ENCODE measurements at places on chromosomes 1 and 21.

- no peak for DNase-seq
Observed at GRCh38 chr1:22874785-22875184, 97.9 kb downstream of the LACTBL1 start.

- no peak for DNase-seq
Observed at GRCh38 chr1:148372731-148373130, 110.4 kb downstream of the PPIAL4G start.

- peak; percentile 15 for DNase-seq
Observed at GRCh38 chr1:22878626-22879025, 94.0 kb downstream of the LACTBL1 start.

DNA sequence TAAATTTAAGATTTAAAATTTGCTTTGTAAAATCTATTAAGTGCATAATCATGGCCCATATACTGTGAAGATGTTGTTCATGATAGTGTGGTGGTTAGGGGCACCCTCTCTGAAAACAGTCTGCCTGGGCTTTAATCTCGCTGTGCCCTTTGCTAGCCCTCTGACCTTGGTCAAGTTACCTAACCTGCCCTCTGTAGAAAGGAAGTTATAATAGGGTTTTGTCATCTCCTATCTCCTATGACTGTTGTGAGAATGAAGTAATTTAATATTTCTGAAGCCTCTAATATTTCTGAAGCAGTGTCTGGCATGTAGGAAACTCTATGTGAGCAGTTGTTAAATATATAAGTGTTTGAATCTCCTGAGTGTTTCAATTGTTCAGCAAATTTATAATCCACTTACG lies 116.6 kb upstream of the IVNS1ABP start:
- DNase-seq: no peak

GRCh38 chr1:42319128-42319851 lies 15.7 kb downstream of the FOXJ3 start:
- DNase-seq: no peak

GRCh38 chr21:35421221-35421620 lies 372.1 kb upstream of the RUNX1 start:
- DNase-seq: no peak

GRCh38 chr1:224219011-224219611 lies 36.1 kb downstream of the DEGS1 start:
- no peak for DNase-seq

DNA sequence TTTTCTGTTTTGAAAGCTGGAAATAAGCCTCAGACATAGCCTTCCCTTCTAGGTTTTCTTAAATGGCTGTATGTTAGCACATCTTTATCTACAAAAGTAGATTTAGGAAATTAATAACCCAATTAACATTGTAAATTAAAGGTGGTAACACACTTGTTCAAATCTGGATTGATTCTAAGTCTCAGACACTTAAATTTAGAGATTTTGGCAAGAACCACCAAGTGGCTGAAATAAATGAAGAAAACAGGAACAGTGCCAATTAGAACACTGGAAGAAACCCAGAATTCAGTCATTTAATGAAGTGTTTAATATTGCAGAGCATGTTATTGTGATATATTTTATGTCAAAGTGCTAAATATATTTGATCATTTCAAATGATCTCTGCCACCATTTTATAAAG lies 628.2 kb downstream of the USP25 start:
- DNase-seq: peak; percentile 5

GRCh38 chr1:208139434-208140045 lies 104.6 kb downstream of the PLXNA2 start:
- DNase-seq: no peak

DNA sequence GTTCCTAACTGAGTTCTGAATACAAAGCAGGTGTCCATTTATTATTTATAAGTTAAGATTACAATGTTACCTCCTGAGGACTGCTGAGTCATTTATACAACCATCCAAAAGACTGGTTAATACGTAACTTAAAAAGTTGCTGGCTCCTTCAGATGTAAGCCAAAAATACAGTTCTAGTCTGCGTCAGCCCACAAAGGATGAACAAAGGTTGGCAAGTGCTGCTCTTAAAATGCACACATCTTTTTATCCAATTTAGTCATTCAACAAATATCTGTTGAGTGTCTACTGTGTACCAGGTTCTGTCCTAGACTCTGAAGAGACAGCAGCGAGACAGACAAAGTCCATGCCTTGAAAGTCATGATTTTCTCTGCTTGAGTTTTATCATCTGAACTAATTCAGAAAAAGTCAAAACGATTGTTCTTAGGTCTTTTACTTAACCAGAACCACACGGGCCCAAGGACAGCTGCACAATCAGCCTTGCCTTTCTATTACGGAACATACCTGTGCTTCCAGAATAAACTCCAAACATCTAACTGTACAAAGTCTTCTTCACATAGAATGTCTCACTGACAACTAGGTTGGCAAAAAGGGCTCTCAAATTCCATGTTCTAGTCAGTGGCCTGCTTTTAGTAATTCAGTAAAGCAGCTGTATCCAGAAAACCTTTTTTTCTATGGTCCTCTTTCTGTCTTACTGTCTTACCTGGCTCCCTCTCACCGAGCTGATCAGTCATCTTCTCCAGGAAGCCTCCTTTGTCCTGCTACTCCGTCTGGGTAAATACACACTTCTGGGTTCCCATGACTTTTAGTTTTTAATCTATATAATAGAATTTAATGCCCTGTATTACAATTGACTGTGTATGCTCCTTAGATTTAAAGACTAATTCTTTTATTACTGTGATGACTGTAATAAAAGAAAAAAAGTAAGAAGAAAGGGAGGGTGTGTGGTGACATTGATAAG lies 15.5 kb upstream of the CNN3 start:
- DNase-seq: no peak

- no peak for DNase-seq
Observed at GRCh38 chr21:30468900-30469714, 11.1 kb downstream of the KRTAP19-1 start.

DNA sequence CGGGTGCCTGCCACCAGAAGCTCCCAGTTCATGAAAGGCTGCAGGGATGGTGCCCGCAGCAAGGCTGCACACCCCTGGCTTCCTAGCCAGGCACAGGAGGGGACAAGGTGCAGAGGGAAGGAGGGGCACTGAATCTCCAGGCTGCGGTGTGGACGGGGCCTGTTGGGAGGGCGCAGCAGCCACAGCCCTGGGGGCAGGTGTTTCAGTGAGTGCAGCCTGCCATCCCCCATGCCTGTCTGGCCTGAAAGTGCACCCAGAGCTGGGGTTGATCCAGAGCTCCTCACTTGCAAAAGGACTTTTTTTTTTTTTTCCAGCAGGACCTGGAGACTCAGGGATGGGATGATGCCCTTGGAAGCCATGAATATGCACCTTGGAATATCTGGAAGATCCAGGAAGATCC lies 153.7 kb upstream of the C1orf174 start:
- DNase-seq: no peak

GRCh38 chr21:23968722-23969647 lies 1638.3 kb downstream of the MRPL39 start:
- no peak for DNase-seq

GRCh38 chr1:245334827-245335490 lies 180.2 kb downstream of the KIF26B start:
- DNase-seq: no peak

- DNase-seq: no peak
Observed at GRCh38 chr1:149934356-149934755, 2.3 kb downstream of the MTMR11 start.

DNA sequence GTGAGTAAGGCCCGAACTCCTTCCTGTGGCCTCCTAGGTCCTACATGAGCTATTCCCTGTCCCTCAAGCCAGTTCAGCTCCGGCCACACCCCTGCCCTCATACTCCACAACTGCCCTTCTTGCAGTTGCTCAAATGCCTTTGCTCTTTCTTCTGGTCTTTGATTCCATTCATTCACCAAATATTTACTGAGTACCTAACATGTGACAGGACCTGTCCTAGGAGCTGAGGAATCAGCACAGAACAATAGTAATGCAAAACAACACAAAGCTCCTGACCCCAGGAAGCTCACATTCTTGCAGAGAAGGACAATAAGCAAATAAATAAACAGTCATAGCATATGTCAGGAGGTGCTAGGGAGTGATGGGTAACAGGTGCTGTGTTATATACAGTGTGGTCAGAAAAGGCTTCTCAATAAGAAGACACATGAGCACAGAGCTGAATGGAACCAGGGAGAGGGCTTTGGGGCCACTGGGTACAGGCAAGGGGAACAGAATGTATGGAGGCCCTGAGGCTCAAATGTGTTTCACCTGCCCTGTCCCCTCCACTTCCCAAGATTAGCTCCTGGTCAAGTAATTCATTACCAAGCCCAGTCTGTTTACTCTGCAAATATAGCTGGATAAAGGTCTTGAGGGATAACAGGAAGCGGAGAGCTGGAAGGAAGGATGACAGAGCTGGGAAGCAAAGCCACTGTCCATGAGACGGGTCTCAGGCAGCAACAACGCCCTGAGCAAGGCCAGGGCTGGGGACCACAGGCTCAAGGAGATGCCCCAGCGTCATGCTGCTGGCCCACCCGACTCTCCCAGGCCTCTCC lies 145.1 kb downstream of the CSMD2 start:
- no peak for DNase-seq

DNA sequence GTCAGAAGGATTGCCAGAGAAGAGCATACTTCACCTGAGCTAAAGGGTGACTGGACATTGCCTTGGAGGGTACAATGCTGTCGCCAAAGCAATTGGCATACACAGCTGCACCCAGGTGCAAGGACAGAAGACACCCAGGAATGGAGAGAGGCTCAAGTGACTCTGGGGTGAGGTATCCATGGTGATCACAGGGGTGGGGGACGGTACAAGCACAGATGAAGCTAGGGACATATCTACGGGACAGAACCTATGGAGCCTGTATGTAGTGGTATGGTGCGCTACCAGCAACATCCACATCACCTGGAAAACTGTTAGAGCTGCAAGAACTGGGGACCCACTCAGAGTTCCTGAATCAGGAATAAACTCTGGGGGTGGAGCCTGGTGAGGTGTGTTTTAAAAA lies 286.1 kb downstream of the PCP4 start:
- no peak for DNase-seq

- DNase-seq: peak; percentile 17
Observed at GRCh38 chr1:33007190-33008050, 29.3 kb downstream of the AK2 start.

DNA sequence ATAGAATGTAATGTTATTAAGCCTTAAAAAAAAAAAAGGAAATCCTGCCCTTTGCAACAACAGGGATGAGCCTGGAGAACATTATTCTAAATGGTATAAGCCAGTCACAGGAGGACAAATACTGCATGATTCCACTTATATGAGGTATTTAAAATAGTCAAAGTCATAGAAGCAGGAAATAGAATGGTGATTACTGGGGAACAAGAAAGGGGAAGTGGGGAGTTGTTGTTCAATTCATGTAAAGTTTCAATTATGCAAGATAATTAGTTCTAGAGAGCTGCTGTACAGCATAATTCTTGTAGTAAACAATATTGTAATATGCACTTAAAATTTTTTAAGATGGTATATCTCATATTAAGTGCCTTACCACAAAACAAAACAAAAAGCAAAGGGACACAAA lies 13.2 kb downstream of the FCER1A start:
- DNase-seq: no peak

- DNase-seq: no peak
Observed at GRCh38 chr1:169196161-169196560, 89.7 kb downstream of the ATP1B1 start.

DNA sequence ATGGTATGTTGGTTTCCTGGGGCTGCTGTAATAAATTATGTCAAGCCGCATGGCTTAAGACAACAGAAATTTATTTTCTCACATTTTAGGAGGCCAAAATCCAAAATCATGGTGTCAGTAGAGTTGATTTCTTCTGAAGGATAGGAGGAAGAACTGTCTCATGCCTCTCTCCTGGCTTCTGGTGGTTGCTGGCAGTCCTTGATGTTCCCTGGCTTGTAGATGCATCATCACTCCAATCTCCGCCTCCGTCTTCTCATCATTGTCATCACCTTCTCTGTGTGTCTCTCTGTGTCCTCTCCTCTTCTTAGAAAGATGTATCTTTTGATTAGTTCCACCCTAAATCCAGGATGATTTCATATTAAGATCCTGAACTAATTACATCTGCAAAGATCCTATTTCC lies 124.7 kb upstream of the CTTNBP2NL start:
- no peak for DNase-seq

- DNase-seq: no peak
Observed at GRCh38 chr1:69755647-69756046, 187.9 kb downstream of the LRRC7 start.

DNA sequence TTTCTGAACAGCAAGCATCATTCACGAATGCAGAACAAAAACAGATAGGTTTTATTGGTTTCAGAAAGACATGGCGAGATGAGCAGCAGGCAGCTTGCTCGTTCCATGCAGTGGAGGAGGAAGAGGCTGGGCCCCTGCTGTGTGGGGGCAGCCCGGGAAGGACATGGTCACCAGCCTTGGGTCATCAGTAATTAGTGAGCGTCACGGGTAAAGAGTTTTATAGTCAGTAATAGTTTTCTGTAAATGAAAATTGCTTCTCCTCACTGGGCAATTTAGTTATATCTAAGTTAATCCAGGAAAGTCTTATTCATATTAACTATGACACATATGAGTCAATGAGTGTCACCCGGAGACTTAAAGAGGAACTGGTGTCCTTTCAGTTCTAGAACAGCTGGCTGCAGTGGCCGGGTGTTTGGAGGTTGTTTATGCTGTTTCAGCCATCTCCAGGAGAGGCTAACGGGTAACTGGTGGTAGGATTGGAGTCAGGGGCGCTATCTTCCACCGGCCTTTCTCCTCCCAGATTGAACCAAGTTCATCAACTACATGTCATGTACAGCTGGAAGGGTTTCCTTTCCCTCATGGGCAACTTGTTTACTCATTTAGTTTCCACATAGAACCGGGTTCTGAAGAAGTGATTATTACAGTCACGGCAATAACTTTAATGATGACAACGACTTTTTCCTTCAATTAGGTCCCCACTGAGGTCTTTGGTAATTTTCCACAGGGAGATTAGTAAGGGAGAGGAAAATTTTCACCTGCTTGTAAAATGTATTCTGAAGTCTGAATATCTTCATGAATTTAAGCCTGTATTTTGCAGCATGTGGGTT lies 34.6 kb upstream of the SLC45A1 start:
- DNase-seq: no peak

DNA sequence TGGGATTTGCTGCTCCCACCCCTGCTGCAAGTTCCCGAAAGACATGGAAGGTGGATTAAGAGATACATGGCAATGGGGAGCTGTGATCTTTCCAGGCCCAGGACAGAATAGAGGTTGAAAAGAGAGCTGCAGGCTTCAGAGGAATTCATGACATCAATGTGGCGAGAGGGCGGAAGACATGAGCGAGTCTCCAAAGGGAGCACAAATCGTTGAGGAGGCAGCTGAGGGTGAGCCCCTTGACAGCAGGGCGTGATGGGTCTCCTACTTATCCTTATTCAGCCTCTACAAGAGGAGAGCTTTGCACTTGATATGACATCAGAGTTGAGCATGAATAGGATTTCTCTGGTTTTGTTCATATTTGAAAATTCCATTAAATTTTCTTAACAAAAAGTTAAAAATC lies 45.5 kb upstream of the TACSTD2 start:
- DNase-seq: no peak

- peak; percentile 51 for DNase-seq
Observed at GRCh38 chr1:108962681-108963051, 618 bp downstream of the CLCC1 start.

- DNase-seq: no peak
Observed at GRCh38 chr1:10213186-10213705, 2.9 kb downstream of the KIF1B start.

All from DMS79 treated with DMSO at 0.1 percent for 48 hours (cell line).